ENCODE measurements at places on chromosomes 7 and 10.

DNA sequence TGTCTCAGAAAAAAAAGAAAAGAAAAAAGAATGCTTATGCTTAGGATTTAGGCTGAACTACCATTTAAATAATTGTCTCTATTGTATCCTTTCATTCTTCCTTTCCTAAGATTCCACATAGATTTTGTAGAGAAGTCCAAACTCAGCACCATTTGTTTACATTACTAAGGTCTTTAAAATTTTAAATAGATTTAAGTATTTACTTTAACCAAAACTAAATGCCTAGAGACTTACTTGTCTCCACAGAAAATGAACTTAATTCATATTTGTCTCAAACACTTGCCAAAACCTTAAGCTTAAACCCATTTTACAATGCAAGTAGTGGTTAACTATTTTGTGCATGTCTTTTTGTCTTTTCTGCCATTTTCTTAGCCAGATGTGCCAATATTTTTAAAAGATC lies 54.1 kb upstream of the ABI1 start:
- no peak for DNase-seq

GRCh38 chr7:18200855-18201254 lies 173.2 kb upstream of the PRPS1L1 start:
- no peak for DNase-seq

- no peak for DNase-seq
Measured at GRCh38 chr10:74925291-74925690, 98.9 kb downstream of the KAT6B start.

- no peak for DNase-seq
Measured at GRCh38 chr10:36555036-36555435, 570.4 kb upstream of the ANKRD30A start.

DNA sequence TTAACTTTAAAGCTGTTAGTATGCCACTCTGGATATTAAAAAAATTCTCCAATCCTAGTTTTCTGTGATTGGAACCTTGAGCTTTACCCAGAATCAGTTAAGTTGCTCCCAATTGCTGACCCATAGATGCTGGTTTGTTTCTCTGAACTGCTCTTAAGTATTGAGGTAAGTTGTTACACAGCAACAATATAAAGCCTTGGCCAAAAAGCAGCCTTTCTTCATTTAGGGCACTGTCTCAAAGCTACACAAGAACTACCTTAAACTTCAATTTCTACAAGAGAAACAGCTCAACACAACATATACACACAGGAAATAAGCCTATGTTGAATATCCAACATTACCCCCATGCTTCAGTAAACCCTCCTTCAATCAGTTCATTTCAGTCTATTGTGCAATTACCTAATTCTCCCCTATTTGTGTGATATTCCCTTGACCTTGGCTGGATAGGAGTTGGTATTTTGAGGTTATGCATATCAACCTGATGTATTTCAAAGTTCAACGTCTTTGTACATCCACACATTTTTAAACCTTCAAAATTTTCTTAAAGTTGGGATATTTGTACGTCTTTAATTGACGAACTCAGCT lies 11.5 kb downstream of the HNRNPA2B1 start:
- DNase-seq: no peak

GRCh38 chr10:59075576-59075975 lies 100.9 kb upstream of the PHYHIPL start:
- DNase-seq: no peak

GRCh38 chr10:101894742-101895141 lies 51.1 kb upstream of the KCNIP2 start:
- no peak for DNase-seq

DNA sequence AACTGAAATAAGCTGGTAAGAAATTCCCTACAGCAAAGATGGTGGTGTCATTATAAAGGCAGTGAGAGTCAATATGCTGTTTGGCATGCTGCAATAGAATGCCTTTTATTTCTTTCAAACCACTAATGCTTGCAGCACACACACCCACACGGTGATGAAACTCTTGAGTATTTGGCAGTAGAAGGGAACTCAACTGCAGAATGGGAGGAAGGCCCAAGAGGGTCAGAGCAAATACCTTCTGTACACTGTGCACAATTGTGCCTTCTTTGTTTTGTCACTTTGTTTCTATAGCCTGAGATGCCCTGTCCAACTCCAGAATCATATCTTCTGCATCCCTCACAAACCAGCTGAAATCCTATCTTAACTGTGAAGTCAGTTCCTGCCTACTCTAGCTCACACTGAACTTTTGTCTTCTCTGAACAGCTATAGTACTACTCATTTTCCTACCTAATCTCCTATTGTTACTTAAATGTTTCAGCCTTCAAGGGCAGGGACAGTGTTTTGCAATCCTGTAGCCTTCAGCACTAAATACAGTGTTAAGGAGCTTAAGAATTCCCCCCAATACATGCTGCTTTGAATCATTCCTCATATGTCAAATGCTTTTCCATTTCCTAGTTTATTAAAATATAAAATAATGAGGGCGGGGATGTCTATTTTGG lies 22.2 kb downstream of the MMS19 start:
- no peak for DNase-seq

Measured in left ventricle myocardium inferior (tissue), 1 donor.